ENCODE measurements at places on chromosomes 4 and X.

GRCh38 chrX:1932231-1932630 is 317.4 kb downstream of the ASMT start:
- DNase-seq: no peak

- no peak for DNase-seq
Measured at GRCh38 chr4:94372991-94373390, 30.4 kb upstream of the HPGDS start.

GRCh38 chr4:53196882-53197771 is 168.7 kb downstream of the SCFD2 start:
- peak; percentile 84 for DNase-seq

DNA sequence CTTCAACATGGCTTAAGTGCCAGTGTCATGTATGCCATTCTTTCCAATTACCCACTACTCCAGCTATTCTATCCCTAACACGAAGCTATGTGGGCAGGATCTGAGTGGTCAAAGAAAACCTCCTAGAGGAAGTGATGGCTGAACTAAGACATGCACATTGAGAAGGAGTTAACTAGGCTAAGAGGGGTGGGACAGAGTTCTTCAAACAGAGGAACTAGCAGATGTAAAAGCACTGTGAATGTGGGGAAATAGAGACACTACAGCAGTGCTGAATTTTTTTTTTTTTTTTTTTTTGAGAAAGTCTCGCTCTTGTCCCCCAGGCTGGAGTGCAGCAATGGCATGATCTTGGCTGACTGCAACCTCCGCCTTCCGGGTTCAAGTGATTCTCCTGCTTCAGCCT is 6.2 kb downstream of the JCHAIN start:
- no peak for DNase-seq

DNA sequence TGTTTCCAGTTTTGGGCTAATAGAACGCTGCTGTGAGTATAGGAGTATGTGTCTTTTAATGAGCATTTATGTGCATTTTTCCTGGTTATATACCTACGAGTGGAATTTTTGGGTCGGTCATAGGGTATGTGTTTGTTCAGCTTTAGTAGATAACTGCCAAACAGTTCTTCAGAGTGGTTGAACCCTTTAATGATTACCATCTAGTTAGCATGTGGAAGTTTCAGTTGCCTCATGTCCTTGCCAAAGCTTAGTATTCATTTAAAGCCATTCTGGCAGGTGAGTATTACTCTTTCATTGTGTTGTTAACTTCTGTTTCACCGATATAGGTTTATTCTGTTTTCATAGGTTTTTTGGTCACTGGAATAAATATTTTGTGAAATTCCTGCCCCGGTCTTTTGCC is 229.1 kb downstream of the ARHGAP10 start:
- DNase-seq: no peak

GRCh38 chr4:4672402-4672801 is 130.6 kb upstream of the STX18 start:
- no peak for DNase-seq

DNA sequence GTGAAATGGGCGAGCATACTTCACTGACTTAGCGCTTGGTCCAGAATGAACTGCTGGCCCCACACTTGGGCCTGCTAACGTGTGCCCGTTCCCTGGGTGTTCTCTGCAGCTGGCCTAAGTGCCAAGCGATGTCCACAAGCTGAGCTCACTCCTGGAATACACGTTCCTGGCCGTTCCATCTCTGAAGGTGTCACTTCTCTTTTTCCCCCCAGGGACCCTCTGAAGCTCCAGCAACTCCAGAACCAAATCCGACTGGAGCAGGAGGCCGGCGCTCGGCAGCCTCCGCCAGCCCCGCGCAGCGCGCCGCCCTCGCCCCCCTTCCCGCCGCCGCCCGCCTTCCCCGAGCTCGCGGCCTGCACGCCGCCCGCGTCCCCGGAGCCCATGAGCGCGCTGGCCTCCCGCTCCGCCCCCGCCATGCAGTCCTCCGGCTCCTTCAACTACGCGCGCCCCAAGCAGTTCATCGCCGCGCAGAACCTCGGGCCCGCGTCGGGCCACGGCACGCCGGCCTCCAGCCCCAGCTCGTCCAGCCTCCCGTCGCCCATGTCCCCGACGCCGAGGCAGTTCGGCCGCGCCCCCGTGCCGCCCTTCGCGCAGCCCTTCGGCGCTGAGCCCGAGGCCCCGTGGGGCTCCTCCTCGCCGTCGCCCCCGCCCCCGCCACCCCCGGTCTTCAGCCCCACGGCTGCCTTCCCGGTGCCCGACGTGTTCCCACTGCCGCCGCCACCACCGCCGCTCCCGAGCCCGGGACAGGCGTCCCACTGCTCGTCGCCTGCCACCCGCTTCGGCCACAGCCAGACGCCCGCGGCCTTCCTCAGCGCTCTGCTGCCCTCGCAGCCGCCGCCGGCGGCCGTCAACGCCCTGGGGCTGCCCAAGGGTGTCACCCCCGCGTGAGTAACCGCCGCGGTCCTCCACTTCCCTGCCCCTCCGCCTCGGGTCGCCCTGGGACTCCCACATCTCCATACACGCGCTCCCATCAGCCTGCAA is 132.3 kb downstream of the CBR4 start:
- peak; percentile 18 for DNase-seq

DNA sequence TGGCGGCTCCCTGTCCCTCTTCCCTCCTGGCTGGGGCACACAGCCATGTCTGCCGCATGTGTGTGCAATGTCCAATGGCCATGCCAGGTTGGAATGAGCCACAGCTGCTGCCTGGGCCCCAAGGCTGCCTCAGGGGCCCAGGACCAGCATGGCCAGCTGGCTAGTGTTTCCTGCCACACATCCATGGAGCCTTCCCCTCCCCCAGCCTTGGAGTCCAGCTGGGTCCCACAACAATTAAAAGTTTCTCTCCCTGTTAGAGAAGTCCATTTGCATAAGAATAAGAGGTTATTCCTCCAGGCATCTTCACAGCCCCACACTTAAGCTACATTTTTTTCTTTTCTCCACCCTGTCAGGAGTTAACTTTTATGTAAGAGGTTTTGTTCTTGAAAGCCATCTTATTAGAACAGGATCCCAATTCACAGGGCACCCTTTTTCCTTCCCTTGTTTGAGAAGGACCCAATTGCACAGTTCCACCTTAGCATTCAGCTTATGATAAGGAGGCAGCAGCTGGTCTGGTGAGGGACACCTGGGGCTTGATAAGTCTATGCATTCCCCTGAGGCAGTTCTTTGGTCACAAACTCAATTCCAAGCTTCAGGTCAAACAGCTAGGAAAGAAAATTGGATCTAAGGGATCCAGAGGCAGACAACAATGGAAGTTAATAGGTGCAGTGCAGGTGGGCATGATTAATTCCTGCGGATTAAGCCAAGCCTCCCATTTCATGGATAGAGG is 963.3 kb upstream of the GRIA3 start:
- DNase-seq: no peak

GRCh38 chr4:145066063-145066501 is 31.9 kb downstream of the ANAPC10 start:
- DNase-seq: no peak

GRCh38 chrX:100418556-100418955 is 8.5 kb upstream of the PCDH19 start:
- DNase-seq: no peak

- DNase-seq: no peak
Measured at GRCh38 chr4:77039796-77040195, 36.0 kb downstream of the CCNI start.

DNA sequence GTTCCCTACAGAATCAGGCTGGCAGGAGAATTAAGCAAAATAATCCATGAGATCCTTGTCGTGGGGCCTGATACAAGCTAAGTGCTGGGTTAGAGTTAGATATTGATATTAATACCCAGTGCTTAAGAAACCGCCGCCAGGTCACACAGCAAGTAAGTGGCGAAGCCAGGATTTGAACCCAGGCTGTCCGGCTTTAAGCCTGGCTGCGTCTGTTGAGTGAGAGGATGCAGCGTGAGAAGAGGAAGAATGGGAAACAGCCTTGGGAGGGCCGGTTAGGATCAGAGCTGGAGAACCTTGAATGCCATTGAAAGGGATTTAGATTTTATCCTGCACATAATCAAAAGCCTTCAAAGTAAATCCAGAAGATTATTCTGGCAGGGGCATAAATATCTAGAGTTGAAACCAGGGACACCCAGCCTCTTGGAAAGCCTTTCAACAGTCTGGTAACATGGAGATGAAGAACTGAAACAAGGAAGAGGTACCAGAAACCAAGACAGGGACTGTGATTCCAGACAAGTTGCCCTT is 64.8 kb upstream of the HELT start:
- no peak for DNase-seq

- no peak for DNase-seq
Measured at GRCh38 chr4:39998659-39999345, 21.1 kb upstream of the PDS5A start.

DNA sequence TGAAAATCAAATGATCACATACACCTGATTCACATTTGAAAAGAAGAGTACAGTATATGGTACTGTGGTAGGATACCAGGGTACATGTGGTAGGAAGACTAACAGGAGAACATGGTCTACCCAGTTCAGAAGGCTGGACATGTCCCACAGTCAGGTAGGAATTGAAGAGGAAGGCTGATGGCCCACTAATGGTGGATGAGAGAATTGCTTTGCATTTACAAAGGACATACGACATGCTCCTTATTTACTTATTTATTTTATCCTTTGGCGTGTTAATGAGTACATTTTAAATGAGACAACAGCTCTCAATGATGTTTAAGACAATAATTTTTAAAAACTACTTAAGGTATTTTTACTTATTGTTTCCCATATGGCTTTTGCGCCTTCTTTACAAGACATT is 106.7 kb upstream of the BMP2K start:
- DNase-seq: no peak

DNA sequence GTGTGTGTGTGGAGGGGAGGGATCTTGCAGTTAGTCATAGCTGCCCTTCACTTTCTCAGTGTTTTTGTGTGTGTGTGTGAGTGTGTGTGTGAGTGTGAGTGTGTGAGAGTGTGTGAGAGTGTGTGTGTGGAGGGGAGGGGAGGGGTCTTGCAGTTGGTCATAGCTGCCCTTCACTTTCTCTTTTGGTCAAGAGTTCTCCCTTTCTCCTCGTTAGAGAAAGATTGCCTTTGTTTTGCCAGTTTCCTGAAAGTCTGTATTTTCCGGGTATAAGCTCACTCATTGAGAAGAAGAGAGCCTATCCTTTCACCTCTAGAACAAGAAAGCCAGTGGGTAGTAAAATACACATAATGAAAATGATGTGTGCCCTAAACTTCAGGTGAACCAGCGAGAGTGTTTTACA is 75.2 kb upstream of the ENPP6 start:
- no peak for DNase-seq

DNA sequence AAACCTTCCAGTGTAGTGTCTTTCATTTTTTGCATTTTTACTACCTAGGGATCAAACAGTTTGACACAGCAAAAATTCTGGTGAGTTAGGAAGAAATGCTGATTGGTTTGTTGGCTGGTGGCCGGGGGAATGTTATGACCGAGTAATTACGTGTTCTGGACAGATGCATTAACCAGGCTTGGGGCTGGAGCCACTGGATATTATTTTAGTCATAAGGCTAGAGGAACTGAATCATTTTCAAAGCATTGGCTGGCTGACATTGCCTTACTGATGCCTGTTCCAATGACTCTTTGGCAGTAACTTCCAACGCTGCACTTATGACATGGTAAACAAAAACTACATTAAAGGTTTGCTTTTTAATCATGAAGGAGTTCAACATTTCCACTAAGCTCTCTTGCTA is 84.6 kb downstream of the FBXO8 start:
- DNase-seq: no peak

DNA sequence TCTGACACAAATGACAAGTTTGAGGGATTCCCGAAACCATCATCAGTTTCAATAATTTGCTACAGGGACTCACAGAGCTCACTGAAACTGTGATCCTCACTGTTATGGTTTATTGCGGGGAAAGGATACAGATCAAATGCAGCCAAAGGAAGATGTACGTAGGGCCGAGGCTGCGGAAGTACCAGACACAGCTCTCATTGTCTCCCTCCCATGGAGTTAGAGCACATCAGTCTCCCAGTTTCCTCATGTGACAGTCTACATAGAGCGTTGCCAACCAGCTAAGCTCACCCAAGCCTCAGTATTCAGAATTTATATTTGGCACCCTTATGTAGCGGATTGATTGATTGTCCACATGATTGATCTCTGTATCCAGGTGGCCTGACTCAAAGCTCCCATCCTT is 137.8 kb upstream of the TENM3 start:
- DNase-seq: no peak

DNA sequence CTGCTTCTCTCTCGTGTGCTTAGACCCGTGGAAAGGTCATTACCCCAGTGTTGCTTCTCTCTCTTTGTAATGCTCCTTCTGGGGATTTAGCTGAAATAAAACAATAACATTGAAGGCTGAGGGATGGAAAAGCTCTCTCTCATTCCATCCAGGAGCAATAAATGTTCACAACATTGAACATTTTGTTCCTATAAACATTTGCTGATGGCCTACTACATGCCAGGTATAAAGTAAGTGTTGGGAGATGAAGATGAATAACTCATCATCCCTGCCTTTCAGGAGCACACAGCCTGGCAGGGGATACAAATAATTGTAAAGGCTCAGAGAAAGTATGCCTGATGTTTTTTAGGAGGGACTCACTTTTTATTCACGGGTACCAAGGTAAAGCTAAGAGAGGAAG is 158.1 kb downstream of the KDR start:
- DNase-seq: no peak

DNA sequence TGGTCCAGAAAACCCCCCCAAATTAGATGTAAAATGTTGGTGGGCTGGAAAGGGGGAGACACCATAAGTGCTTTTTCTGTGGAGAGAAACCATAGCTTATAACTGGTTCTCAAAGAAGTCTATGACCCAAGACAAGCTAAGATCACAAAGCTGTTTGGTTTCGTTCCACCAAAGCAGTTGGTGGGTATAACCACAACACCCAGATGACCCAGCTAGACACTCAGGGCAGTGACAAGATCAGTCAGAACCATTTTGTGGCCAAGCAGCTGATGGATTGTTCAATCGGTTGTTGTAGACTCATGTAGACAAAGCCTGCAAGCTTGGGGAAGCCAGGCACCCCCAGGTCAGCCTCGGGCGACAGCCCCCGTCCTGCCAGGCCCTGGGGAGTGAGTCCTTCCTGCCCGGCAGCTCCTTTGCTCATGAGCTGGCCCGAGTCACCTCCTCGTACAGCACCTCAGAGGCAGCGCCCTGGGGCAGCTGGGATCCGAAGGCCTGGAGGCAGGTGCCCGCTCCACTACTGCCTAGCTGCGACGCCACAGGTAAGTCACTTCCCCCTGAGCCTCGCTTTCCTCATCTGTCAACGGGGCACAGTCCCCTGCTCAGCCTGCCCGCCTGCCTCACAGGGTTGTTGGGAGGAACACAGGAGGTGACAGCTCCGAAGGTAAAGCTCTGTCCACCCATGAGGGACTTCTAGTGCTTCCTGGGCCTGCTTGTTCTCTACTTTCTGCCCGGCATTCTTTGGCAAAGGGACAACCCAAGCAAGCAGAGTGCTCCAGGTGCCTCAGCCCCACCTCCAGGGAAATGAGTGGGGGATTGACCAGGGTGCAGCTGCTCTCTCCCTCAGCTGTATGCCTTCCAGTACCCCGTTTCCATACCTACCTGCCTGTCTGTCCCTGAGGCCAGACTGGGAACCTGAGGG is 65.2 kb upstream of the MTM1 start:
- DNase-seq: no peak

- peak; percentile 36 for DNase-seq
Measured at GRCh38 chrX:119605464-119606279, 552 bp downstream of the NKRF start.
